ENCODE measurements at places on chromosomes 7 and 10. TPM values are rescaled to one million over a fixed set of nuclear protein-coding genes. Genes with fewer than 3 reads are reported as not detected.

- peak; percentile 66 for DNase-seq
These were observed at the start of gene EXOC6 for GRCh38 chr10:92848441-92849233. Gene EXOC6, plus strand, starts transcription at chr10:92848520. Its CDS starts 14 bp downstream, at chr10:92848534.

DNA sequence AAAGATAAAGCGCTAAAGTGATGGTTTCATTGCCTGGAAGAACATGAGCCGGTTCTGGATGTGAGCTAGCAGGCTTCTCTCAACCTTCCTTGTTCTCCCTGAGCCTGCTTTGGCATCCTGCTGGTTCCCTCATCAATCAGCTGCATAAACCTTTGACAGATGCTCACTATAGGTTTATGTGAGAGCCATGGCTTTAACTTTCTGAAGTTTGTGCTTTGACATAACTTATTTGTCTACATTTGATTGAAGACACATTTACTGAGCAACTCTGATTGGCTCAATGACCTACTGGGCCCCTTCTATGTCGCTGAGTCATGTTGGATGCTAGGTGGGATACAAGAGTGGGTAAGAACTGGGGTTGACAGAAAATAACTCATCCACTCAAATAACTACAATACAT lies 192.0 kb downstream of the ADAM12 start:
- DNase-seq, result no peak

The CH25H gene
- not detected for total RNA-seq

DNA sequence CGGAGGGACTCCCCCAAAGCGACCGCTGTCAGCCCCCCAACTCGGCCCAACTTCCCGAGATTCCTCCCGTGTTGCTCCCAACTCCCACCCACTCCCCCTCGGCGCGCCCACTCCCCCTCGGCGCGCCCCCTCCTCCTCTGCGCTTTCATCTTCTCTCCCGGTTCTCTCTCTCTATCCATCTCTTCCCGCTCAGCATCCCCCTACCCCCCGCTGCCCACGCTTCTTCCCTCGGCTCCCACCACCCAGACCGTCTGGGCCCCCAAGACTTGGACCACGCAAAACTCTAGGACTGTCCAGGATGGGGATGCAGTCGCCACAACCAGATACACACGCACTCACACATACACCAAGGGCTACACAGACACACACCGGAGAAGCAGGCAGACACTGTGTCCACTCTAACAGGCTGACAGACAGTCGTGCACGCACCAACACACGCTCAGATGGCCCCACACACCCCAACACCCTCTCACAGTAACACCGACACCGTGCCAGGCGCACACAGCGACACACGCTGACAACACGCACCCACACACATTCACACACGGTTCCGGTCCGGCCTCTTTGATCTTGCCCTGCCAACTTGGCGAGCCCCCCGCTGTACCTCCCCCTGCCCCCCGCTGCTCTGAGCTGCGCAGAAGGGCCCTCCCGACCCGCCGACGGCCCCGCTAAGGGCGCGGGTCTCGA lies 1.1 kb downstream of the GRID1 start:
- DNase-seq, result no peak

GRCh38 chr7:104552102-104552501 lies 223.7 kb downstream of the LHFPL3 start:
- peak; percentile 16 for DNase-seq

DNA sequence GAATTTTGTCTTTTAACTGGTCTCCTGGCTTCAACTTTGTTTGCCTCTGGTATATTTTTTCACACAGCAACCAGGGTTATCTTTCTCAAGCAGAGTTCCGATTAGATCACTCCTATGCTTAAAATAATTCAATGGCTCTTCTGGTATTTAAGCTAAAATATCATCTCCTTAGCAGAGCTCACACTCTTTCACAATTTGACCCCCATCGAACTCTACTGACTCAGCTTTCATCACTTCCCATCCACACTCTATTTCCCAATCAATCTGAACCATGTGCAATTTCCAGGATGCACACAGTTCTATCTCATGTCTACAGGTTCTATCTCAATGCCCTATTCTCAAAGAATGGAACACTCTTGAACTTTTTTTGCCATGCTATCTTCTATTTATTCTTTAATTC lies 809.5 kb downstream of the GRID1 start:
- no peak for DNase-seq

The ZNF853 gene
- 1.6 TPM for total RNA-seq

DNA sequence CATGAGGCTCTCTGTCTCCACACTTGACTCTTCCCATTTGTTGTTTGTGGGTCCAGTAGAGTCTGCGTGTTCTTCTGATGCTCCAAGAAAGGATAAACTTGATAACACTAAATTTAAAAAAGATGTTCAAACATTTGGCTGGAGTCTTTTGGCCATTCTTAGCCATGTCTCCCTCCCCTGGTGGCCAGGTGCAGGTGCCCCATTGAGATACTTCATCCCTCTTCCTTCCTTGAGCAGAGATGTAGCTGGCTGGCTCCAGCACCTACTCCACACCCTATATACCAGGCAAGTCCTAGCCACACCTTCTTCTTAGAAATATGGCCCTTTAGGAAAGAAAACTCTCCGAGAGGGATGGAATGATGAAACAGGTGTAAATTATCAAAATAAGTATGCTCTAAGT lies 103.2 kb upstream of the GJD4 start:
- DNase-seq, result no peak

DNA sequence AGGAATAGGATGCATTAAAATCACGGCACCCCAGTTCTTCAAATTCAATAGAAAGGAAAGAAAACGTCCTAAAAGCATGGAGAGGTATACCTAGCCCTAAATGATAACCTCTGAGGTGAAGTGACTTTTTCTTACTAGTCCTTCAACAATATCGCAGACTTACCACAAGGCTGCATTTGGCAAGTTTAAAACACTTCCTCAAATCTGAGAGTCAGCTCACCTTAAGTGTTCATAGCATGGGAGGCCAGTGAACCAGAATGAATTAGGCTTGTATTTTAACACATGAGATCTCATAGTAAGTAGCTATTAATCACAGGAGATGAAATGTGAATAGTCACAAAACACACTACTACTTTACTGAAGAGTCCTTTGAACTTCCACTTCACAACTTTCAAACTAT lies 124.2 kb downstream of the RNF32 start:
- no peak for DNase-seq

The ASZ1 gene
- not detected for total RNA-seq

The GNGT1 gene
- total RNA-seq, result not detected

- no peak for DNase-seq
These were observed 311.4 kb downstream of the ADARB2 start for GRCh38 chr10:1425879-1426278.

GRCh38 chr10:101235766-101236165 lies 6.5 kb upstream of the LBX1 start:
- DNase-seq, result no peak

DNA sequence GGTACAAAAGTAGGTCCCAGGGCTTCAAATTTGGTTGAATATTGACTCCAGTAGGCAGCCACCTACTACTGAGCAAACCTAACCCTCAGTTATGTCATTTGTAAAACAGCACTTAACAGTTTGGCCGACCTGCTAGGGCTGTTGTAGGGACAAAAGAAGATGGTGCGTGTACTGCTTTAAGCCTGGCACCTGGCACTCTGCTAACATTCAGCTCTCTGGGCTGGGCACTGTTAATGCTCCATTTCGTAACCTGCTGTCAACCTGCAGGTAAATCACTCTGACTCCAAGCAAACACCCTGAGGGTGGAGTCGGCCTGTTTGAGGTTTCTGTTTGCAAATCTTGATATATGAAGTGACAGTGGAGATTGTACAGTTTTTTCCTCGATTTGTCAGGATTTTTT lies 7.2 kb downstream of the ZKSCAN1 start:
- no peak for DNase-seq

GRCh38 chr7:133207687-133208086 lies 45.2 kb upstream of the EXOC4 start:
- DNase-seq, result no peak

DNA sequence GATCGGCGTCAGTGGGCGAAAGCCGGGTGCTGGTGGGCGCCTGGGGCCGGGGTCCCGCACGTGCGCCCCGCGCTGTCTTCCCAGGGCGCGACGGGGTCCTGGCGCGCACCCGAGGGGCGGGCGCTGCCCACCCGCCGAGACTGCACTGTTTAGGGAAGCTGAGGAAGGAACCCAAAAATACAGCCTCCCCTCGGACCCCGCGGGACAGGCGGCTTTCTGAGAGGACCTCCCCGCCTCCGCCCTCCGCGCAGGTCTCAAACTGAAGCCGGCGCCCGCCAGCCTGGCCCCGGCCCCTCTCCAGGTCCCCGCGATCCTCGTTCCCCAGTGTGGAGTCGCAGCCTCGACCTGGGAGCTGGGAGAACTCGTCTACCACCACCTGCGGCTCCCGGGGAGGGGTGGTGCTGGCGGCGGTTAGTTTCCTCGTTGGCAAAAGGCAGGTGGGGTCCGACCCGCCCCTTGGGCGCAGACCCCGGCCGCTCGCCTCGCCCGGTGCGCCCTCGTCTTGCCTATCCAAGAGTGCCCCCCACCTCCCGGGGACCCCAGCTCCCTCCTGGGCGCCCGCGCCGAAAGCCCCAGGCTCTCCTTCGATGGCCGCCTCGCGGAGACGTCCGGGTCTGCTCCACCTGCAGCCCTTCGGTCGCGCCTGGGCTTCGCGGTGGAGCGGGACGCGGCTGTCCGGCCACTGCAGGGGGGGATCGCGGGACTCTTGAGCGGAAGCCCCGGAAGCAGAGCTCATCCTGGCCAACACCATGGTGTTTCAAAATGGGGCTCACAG lies 1.1 kb downstream of the EGFR start:
- no peak for DNase-seq

DNA sequence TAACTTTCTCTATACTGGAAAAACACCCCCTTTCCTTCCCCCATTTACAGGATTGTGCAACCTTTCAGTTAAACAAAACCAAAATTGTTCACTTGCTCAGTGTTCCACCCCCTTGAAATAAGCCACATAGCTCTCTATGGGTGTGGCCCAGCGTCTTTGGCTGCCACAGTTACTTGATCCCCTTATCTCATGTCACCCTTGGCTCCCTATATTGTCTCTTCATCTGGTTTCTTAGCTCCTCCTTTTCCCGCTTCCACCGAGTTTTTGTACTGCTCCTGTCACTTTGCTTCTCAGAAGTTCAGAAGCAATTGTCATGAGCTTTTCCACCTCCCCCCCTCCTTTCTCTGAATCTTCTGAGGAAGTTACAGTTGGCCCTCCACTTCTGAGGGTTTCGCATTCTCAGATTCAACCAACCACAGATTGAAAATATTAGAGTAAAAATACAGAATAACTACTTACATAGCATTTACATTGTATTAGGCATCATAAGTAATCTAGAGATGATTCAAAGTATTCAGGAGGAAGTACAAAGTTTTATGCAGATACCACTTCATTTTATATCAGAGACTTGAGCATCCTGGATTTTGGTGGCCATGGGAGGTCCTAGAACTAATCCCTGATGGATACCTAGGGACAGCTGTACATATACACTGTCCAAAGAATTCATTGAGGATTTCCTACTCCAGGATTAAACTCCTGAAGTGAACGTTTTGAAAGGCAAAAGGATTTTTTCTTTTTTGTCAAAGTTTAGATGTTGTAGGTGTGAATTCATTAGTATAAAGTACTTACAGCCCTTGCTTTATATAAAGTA lies 60.4 kb downstream of the ADD3 start:
- peak; percentile 78 for DNase-seq

DNA sequence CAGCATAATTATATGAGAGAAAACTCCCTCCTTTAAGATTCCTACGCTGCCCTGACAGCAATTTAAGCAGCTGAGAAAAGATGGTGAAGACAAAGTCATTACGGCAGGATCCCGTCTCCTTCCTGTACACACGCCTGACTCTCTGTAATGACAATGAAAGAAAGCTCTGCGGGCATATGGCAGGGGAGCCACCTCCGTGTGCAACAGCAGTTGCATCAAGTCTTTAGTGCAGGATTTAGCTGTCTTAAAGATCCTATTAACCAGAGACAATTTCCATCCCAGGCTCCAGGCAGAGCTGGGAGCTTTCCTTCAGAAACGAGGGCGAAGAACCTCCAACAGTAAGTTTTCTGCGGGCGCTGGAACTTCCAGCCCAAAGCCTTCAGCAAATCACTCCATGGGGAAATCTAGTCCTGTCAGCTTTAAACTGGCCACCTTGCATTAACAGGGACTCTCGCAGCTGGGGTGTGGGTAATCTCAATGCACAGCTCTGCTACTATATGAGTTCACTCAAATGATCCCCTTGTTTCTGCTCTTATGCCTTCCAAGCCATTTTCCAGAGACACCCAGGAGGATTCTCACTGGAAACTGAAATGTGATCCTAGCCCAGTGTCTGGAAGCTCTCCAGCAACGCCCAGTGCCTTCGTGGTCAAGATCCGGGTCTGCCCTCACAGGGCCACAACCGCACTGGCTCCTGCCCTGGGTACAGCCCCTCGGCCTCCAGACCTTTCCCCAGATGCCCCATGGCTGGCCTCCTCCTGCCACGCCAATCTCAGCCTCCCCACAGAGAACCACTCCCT lies 74.9 kb downstream of the CTBP2 start:
- peak; percentile 62 for DNase-seq

GRCh38 chr10:65017523-65017922 lies 1496.3 kb downstream of the REEP3 start:
- DNase-seq, result no peak

GRCh38 chr10:32141018-32141807 lies 85.0 kb upstream of the KIF5B start:
- DNase-seq, result peak; percentile 79

GRCh38 chr10:25017661-25018060 lies 1.2 kb downstream of the THNSL1 start:
- DNase-seq, result no peak

GRCh38 chr7:84524714-84525694 lies 330.4 kb upstream of the SEMA3A start:
- DNase-seq, result peak; percentile 93

GRCh38 chr7:48384180-48384752 lies 213.0 kb downstream of the ABCA13 start:
- DNase-seq, result no peak

GRCh38 chr7:135164357-135165061 lies 6.0 kb downstream of the CYREN start:
- no peak for DNase-seq
